ENCODE measurements at places on chromosomes 16 and 17. TPM values are rescaled to one million over a fixed set of nuclear protein-coding genes. Genes with fewer than 3 reads are reported as not detected.

TMC7 gene
- 1.1 TPM for total RNA-seq

TMEM238L gene
- total RNA-seq = not detected

GFAP gene
- 2.1 TPM for total RNA-seq

SLC22A31 gene
- 49.7 TPM for total RNA-seq

Data from pancreas (tissue), 10 donors.